ENCODE measurements at places on chromosomes 5 and 9.
A peak's percentile ranks its signal among the peaks of the same experiment; 100 is the strongest.

DNA sequence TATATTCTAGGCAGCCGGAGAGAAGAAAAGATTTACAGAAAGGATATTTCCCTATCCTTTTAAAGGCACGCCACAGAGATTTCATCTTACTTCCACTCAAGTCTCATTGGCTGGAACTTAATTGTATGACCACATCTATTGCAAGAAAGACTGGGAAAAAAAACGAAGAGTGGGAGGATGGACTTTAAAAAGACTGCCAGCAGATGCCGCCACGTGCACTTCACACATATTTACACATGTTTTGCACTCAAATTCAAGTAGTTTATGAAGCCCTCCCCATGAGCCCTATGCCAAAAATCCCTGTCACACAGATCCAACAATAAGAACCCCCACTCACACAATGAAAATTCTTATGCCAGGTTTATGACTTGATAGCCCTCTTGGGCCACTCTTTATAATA, 138.5 kb upstream of the TYRP1 start:
- no peak for DNase-seq

DNA sequence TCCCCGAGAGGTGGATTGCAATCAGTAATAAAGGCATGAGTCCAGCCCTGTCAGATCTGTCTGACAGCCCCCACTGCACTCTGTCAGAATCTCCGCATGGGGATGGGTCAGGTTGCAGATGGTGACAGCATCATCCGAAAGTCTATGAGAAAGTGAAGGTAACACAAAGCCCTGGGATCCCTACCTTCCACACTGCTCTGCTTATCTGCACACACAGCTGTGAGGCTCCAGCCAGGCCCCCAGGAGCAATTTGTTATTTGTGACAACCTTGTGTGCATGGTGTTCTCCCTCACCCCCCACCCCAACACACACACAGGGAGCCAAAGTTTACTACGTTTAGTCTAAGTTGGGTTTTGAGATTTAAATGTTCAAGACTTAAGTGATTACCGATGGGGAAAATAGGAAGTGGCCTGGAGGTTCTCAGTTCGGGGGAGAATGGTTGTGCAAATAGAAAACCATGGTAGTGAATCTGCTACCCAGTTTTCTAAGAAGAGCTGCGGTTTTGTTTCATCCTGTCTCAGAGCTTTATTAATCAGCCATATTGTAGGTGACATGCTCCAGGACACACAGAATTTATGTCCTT, 92.7 kb downstream of the SV2C start:
- no peak for DNase-seq

DNA sequence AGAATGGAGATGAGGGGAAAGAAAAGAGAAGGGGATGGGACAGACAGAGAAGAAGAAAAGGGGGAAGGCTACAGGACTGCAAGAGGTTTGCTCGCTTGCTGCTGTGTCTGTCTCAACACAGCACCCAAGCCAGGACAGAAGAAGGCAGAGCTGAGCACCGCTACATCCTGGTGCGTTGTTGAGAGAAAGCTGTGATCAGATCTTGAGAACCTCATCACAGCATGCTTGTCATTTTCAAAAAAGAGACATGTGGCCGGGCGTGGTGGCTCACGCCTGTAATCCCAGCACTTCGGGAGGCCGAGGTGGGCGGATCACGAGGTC, 110.9 kb downstream of the NXNL2 start:
- no peak for DNase-seq

- peak; percentile 21 for DNase-seq
Measured at GRCh38 chr9:113985968-113986585, 92.0 kb downstream of the AMBP start.

DNA sequence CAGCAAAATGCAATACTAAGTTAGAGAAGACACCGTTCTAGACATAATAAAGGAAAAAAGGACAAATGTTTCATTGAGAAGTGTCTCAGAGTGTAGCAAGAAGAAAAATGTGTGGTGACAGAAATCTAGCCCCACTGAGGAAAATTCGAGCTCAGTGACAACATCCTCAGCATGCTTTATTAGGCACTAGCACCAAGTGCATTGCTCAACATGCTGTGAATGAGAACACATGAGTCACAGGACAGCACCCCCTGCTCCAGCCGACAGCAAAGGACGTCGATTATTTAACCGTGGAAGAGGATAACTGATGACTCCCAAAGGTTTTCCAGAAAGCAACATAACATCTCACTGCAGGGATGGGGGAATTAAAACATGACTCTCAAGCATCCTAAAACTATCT, 182.7 kb downstream of the GNAQ start:
- DNase-seq = peak; percentile 64

DNA sequence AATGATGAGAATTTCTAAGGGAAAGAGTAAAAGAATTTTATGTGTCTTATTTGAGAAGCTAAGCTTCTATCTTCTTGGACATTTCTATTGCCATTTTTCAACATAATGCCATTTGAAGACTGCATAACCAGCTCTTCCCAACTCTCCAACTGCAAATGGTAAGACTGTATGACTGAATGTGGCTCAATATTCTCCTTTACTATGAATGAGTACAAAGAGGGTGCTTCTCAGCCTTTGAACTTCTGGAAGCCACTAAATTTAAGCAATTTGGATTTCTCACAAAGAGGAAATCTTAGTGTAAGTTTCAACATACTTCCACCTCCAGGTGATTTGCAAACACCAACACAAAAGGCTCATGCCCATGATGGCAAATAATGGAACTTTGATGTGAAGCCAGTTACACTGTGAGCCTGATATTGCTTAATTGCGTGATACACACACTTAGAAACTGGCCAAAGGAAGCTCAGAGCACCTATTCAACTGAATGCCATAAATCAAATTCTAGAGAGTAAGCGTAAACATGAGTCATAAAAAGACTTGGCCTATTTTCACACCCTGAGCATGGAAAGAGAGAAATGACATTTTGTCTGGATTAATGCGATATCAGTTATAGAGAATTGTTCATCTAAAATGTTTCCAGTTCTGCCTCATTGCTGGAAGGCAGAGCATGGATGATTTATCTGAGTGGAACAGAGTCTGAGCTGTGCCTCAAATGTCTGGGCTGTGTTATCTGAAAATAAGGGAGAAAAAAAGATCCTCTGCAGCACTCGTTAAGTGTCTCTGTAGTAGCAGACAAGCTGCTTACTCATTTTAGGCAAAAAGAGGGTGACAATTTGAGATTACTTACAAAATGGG, 145.3 kb downstream of the PLK2 start:
- peak; percentile 85 for DNase-seq

GRCh38 chr5:58410441-58410840, 49.4 kb downstream of the PLK2 start:
- DNase-seq = peak; percentile 80

DNA sequence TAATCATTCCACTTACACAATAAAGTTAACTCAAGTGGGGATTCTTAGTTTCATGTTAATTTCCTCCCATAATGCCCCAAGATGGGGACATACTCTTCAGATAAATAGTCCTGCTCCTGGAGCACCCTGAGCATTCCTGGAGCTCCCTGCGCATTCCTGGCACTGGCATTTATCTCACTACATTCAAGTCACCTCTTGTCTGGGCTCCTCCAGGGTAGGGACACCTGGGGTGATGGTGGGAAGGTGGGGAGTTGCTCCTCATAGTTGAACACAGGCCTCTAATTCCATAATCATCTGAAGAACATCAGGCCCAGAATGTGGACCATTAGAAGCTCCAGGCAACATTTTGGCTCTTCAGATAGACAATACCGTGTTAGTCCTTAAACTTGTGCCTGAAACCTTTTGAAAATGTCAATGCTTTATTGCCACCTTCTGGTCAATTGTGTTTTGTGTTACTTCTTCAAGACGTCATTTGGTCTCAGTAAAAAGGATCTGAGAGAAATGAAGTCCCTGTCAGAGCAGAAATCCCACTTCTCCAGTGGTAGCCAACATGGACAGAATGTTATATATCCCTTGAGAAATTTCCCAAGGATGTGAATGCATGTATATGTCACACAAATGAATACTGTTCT, 14.2 kb upstream of the AGGF1 start:
- no peak for DNase-seq

GRCh38 chr9:127598839-127599549, 13.1 kb upstream of the STXBP1 start:
- DNase-seq = no peak

DNA sequence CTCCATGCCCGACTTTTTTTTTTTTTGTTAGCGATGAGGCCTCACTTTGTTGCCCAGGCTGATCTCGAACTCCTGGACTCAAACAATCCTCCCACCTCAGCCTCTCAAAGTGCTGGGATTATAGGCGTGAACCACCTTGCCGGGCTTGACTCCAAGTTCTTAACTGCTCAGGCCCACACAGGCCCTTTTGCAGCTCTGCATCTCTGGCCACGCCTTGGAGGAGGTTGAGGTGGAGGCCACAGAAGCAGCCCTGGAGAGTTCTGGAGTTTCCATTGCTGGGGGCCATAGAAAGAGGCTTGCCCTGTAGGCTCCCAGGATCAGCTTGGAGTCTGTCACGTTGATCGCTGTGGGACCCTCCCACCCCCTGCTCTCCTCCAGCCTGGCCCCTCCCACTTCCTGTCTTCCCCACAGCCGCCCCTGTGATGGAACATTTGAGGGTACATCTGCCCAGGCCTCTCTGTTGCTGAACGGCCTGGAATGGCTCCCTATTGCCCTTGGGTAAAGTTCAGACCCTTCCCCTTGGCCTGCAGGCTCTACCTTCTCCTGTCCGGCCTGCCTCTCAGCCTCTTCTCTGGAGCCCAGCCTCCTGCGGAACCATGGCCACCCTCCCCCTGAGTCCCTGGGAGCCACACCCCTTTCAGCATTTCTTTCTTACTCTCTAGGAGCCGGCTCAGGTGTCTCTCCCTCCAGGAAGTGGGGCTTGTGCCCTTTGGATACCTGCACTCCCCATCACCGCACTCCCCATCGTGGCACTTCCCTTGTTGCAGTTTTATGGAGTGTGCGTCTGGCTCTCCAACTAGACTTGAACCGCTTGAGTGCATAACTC, 30.4 kb upstream of the IER5L start:
- DNase-seq = no peak

DNA sequence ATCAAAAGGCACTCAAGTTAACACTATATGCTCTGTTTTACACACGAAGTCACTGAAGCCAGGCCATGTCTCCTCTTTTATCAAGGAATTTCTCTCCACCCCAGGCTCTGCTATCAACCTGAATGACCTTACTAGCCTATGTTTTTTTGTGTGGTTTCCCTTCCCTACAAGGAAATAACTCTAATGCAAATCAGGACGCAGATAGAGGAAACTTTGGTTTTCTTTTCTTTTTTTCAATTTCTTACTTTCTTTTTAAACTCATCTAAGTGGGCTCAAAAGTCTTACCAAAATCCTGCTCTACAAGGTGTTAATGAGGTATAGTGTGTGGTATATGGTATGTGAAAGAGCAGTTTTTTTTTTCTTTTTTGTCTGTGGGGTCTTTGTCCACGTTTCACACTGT, 5.5 kb upstream of the SLC46A2 start:
- DNase-seq = no peak

DNA sequence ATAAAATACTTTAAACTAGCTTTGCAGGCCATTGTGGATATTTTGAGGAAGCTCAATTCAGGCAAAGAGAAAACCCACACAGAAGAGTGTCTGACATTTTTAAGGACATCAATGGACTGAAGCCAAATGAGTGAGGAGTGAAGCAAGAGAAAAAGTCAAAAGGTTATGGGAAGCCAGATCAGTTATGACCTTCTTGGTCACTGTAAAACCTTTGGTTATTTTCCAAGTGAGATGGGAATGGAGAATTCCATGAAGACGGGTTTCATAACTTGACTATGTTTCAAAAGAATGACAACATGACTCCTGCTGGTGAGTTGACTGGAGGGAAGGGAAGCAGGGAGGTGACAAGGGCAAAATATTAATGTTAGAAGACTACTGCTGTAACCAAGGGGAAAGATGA, 585.2 kb downstream of the EFNA5 start:
- no peak for DNase-seq

GRCh38 chr5:54484219-54484894, 28.9 kb downstream of the HSPB3 start:
- no peak for DNase-seq

- no peak for DNase-seq
Measured at GRCh38 chr9:101408374-101409078, 9.9 kb downstream of the ZNF189 start.

DNA sequence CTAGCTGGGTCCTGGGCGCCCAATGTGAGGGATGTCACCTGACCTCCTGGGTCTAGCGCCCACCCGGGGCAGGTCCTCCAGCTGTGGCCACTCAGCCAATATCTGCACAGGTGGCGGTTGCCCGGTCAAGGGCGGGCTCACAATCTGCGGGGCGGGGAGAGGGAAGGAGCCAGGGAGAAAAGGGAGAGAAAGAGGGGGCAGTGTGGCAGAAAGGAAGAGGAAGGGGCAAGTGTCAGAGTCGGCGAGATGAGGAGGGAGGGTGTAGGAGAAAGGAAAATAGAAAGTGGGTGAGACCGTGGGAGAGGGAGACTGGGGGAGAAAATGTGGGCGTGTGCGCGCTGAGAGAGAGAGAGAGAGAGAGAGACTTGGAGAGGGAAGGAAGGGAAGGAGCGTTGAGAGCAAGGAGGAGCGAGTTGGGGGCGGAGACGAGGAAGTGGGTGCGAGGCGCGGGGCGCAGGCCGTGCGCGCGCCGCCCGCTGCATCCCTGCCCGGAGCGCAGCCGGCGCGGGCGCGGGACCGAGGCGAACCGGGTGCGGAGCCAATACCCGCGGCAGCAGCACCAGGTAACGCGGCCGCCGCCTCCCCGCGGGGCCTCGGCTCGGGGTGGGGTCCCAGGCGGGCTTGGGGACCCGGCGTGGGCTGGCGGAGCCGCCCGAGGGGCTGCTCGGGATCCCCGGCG, at the start of gene HRH2:
Gene HRH2, plus strand, starts transcription at position 479 of the 679 bp plus-strand sequence. CDS start 25,163 bp downstream, outside the sequence.
- DNase-seq = peak; percentile 9

DNA sequence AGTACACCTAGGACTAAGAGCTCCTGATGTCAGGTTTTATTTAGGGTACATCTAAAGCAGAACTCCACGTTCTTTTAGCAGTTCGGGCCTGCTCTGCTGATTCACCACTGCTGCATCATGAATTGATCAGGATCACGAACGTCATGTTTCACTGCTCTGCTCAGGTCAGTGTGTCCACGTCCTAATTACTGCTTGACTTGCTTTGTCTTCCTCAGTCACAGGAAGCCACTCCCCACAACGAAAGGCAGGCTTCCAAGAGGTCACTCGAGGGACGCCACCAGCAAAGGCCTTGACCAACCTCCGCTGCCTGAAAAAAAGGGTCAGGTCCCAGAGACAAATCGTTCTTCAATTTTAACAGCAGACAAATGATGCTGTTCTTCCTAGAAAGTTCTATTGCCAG, 40.3 kb downstream of the CTNND2 start:
- DNase-seq = no peak

DNA sequence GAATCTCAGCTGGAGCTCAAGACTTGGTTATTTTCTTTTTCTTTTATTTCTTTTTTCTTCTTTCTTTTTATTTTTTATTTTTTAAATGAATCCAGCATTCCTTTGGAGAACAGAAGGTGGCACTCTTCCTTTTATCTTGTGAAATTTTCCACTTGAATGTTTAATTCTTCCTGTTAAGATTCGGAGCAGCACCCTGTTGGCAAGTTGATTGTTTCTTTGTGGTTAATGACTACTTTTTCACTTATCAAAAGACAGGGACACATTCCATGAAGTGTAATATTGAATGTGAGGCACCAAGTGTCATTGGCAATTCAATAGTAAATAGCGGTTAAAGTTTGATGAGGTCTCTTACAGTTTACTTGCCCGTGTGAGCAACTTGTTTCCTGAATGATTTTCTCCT, 240.5 kb upstream of the CHD1 start:
- DNase-seq = no peak

GRCh38 chr9:16628413-16628812, 242.1 kb downstream of the BNC2 start:
- no peak for DNase-seq

Measured in NCI-H226 (cell line).